ENCODE measurements at places on chromosomes 5 and 9. TPM values are rescaled to one million over a fixed set of nuclear protein-coding genes. Genes with fewer than 3 reads are reported as not detected.

Gene CDC20B
- not detected for total RNA-seq

Gene PFN3
- total RNA-seq, result not detected

Gene PLPP7
- 4.3 TPM for total RNA-seq

Gene LRRC70
- total RNA-seq, result 1.4 TPM

Gene FBLL1
- 0.29 TPM for total RNA-seq

Gene PCBD2
- 4.2 TPM for total RNA-seq
